EL (cell line): ENCODE measurements at places on chromosomes 1 and 21.

DNA sequence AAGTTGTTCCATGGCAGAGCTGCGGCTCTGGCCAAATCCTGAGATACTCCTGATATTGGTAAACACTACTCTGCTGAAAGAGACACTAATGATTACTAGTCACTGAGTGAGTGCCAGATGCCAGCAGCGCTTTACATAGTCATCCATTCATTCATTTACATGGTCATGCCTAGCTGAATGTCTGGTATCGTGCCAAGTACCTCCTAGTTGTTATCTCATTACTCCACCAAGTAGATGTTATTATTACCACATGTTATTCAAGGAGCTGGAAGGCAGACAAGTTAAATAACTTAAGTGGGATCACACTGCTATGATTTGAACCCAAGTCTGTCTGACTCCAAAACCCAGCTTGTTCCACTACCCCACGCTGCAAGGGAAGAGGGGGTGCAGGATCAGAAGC is 4.7 kb downstream of the OLFML2B start:
- peak; percentile 77 for DNase-seq

GRCh38 chr1:220298470-220299205 is 26.4 kb upstream of the RAB3GAP2 start:
- DNase-seq, result no peak

GRCh38 chr1:240619906-240620621 is 8.1 kb upstream of the GREM2 start:
- DNase-seq, result no peak

DNA sequence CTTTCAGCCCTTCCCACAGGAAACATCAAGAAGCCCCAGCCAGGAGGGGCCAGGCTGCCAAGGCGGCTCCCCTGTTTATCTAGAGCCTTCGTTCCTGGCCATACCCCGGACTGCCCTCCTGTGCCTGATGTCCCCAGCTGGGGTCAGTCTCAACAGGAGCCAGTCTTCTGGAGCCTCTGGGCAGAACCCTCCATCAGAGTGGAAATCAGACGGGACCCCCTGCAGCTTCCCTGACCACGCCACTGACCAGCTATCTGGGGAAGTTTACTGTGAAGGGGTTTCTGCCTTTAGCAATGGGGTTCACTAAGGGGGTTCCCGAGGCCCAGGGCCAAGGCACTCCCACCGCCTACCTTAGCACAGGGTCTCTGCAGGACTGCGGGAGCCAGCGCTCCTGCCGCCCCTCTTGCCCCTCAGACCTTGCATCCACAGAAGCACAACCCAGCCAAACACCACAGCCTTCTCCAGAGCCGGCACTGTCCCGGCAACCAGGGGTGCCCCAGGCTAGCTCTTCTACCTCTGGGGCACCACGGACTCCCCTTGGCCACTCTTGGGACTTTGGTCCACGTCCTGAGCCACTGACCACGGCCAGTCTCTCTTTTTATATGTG is 3.5 kb upstream of the MTFR1L start:
- no peak for DNase-seq

DNA sequence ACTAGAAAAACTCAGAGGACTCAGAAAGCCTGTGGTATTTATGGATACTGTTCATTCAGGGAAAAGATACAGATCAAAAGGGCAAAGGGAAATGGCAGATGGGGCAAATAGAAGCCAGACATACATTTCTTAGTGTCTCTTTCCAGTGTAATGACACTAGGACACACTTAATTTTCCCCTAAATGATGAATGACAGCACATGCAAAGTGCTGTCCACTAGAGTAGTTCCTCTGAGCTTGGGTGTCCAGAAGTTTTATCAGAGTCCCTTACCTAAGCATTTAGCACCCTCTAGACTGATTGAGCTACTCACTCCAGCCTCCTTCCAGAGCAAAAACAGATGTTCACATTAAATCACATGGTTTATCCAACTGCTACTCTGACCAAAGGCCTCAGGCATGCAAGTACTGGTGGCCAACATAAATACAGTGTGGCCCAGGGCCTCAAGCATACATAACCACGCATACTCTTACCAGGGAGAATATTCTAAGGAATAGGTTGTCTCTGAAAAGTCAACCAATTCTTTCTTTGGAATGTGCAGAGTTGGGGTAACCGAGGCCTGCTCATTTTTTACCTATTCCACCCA is 166.9 kb downstream of the NCAM2 start:
- peak; percentile 90 for DNase-seq

DNA sequence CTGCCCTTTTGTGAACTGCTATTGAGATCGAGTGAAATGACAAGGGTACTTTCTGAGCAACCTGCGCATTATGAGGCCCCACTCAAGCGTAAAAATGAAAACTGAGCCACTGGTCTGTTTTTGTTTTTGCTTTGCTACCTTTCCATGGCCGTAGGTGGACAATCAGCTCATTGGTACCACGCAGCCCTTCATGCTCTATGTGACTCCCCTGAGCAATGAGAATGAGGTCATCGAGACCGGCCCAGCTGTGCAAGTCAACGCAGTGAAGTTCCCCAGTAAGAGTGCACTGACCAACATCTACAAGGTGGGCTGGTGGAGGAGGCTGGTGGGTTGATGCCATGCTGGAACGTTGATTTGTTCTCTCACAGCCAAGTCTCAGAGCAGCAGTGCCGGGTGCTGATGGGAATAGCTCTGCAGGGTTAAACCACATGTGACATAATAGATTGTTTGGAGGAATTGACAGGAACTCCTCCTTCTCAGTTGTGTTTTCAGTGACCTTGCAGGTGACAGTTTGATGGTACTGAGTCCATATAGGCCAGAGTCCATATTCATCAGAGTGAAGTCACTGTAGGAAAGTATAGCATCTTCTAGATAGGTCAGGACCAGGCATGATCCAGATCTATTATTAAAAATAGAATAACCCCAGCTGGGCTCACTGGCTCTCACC is 170.3 kb downstream of the VPS13D start:
- no peak for DNase-seq

DNA sequence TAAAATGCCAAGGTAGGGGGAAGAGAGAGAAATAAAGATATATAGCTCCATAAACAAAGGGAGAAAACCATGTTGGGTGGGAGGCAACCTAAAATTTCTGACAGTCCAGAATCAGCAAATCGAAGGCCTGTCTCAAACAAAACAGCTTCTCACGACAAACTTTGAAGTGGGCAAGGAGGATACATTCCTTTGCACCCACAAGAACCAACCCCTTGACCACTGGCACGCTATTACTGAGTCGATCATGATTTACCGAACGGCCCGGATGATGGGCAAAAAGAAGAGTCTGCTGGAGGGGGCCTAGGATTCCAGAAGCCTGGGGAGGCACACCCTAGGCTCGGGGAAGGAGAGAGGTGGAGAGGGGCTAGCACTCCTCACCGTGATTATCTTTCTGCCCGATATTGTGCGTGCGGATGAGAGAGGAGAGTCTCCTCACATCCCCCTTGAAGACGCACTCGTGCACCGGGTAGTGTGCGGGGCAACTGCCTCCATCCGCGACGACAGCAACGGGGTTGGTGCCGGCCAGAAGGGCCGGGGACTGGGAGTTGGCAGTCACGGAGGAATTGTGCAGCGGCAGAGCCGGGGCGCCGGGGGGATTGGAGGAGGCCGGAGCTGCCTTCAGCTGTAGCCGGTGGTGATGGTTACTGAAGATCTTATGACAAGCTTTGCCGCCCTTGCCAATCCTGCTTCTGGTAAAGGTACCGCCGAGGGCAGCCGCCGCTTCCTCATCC is 756 bp downstream of the ANKRD13C start:
- peak; percentile 84 for DNase-seq

DNA sequence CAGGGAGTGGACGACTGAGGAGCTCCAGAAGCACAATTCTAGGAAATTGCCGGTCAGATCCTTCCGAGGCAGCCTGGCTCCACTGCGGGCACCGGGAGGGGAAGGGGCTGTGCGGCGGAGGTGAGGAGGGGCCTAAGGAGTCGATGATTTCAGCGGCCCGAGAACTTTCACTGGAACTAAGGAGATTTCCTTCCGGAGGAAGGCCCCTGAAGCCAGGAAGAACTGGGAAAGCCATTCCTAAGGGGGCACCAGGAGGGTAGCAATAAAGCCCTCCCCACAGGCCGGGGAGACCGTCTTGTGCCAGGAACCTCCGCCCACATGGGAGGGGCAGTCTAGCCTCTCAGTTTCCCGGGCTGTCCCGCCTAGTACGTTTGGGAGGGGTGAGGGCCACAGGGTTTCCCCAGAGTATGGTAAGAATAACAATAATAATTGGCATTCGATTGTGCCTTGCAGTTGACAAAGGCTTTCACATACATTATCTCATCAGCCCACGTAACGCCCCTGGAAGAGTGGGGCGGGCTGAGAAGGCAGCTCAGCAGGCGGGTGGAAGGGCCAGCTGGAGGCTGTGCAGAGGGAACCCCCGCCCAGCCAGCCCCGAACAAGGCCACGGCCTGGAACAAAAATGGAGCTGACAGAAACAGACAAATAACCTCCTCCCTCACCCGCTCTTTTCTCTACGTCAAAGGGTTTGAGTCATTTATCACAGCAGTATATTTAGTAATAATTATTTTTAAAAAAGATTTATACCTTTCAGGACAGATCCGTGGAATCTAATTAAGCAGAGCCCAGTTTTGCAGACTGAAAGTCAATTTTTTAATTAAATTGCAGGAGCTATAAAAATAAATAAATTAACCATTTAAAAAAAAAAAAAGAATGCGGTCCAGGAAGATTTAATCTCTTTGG is 19.8 kb downstream of the NPR1 start:
- DNase-seq, result no peak

DNA sequence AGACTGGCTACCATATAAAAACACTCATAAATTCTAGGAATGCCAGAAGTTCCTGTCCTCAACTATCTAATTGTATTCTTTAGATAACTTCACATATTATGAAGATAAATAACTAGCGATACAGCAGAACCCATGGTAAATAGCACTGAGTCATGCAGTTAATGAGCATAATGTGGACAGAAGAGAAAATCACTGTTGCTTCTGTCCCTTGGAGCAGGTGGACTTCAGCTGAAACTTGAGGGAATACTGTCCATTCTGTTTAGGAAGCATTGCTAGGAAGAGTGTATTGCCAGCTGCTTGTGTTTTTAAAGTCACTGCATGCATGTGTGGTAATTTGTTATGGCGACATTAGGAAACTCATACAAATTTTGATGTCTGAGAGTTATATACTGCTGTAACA is 854.4 kb downstream of the LTN1 start:
- DNase-seq, result peak; percentile 70
